ENCODE measurements at places on chromosomes 6 and 20.
A peak's percentile ranks its signal among the peaks of the same experiment; 100 is the strongest.

GRCh38 chr6:123997223-123997622 is 193.6 kb downstream of the NKAIN2 start:
- DNase-seq = no peak

DNA sequence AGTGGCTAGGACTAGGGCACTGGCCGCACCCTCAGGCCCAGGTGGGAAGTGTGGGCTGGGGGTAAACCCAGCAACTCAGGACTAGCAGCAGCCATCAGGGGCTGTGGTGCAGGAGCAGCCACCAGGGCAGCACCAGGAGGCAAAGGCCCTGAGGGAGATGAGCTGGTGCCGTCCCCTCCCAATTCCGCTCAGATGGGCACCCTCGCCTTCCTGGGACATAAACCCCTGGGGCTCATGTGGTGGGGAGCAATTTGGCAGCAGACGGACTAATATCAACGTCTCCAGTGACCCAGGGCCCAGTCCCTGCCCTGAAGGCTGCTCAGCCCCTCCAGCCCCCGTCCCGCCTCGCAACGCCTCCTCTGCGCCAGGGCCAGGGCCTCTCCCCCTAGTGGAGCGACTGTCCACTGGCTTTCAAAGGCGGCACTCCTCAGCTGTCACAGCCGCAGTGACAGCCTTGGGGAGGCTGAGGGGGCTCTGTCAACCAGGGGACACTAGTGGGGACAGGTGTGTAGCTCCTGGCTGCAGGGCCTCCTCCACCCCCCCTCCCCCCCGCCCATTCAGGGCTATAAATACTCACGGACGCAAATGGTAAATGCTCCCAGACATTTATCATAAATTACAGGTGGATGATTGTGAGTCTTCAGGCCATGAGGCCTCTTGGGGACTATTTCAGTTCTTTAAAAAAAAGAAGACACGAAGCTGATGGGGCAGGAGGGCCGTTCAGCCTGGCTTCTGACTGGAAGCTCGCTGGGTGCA is 349.9 kb downstream of the ZFAND3 start:
- no peak for DNase-seq

- no peak for DNase-seq
Measured at GRCh38 chr20:20454850-20455627, 87.1 kb downstream of the INSM1 start.

GRCh38 chr6:166760288-166760687 is 133.2 kb upstream of the RPS6KA2 start:
- no peak for DNase-seq

DNA sequence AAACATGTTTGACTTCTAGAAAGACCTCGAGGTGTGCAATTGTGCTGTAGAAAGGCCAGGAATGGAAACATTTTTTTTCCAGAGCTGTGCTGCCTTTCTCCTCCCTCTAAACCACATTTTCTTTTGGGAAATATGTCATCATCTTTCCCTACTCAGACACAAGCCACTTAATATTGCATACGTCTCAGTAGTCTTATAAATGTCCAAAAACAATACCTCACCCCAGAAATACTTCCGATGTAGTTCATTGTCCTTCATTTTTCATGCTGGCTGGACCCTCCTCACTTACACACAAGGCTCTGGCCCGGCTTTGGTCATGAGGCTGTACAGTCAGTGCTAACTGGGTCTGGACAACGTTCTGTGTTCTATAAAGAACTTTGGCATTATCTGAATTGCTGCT is 126.4 kb downstream of the SCML4 start:
- no peak for DNase-seq

GRCh38 chr20:36917943-36918342 is 33.6 kb downstream of the SAMHD1 start:
- DNase-seq = no peak

GRCh38 chr6:45566882-45567281 is 189.1 kb upstream of the SUPT3H start:
- peak; percentile 15 for DNase-seq

- no peak for DNase-seq
Measured at GRCh38 chr20:35603695-35604448, 11.8 kb upstream of the SPAG4 start.

DNA sequence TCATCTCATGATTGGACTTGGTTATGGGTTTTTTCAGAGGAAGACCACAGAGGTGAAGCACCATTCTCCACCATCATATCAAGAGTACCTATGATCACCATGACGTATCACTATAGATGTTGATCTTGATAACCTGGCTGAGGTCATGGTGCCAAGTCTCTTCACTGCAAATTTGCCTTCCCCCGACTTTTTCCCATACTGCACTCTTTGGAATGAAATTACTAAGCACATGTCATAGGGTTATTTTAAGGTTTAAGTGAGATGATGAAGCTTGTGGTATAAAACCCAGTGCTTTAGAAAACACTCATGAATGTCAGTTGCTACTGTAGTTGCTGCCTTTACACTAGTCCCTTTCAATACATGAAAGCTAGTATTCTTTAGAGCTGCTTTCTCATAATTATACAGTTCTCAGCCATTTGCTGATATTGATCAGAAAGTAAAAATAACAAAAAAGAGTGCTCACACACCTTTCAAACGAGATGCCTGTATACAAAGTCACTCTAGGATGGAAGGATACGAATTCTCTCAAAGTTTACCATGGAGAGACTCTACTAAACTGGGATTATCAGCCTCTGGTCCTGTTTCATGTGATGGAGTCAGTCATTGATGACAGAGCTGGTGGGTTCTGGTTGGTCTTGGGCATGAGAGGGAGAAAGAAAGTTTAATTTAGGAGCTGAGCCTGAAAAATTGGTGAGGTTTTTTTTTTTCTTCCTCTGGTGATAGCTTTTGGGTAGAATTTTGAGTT is 228.1 kb downstream of the PRL start:
- DNase-seq = no peak

- no peak for DNase-seq
Measured at GRCh38 chr6:35019171-35019570, 122.0 kb downstream of the TCP11 start.

GRCh38 chr6:85130743-85131142 is 319.1 kb upstream of the NT5E start:
- DNase-seq = no peak

- no peak for DNase-seq
Measured at GRCh38 chr6:24255676-24256075, 102.2 kb downstream of the DCDC2 start.

DNA sequence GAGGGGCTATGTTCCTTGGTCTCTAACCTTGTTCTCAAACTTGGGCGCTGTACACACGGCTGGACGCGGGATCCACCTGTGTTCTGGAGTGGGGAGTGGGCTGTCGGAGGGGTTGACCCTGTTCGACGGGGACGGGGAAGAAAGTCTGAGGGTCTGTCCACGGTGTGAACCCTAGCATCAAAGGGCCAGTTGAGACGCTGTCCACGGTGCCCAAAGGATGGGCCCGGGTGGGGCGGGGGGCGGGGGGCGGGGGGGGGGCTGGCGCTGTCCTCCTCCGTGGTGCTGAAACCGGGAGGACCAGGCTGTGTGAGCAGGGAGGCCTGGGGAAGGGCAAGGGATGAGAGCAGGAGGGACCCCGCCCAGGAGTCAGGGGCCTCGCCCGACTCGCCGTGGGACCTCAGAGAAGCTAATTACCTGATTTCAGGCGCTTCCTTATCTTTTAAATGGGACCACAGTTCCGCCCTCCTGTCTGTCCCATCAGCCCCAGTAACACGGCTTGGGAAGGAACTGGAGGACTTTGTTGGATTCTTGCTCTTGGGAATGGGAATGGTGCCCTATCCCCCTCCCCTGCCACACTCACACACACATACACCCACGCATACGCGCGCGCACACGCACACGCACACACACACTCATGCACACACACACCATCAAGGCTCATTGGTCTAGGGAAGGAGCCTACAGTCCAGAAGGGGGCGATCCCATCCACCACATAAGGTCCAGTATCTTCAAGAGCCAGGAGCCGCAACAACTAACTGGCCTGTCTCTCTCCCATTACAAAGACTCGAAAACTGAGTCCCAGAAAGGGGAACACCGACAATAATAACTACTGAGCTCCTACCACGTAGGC is 1.0 kb upstream of the VSTM2L start:
- DNase-seq = peak; percentile 33

DNA sequence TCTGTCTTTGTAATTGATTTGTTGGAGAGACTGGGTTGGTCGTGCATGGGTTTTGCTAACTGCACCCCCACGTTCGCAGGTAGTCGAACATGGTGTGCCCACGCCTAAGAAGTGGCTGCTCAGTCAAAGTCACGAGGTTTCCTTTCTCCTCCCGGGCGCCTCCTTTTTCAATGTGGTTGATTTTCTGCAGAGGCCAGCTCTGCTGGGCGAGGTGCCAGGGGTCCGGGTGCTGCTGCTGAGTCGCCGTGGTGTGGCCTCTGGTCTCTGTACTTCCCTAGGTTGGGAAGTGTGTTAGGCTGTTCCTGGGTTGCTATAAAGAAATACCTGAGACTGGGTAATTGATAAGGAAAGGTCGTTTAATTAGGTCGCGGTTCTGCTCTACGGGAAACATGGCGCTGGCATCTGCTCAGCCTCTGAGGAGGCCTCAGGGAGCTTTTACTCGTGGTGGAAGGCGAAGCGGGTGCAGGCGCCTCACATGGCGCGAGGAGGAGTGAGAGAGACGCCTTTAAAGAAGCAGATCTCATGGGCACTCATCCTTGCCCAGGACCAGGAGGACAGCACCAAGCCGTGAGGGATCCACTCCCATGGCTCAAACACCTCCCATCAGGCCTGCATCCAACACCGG is 14.1 kb downstream of the OSBPL2 start:
- no peak for DNase-seq

- DNase-seq = no peak
Measured at GRCh38 chr6:113997116-113997515, 26.2 kb upstream of the HDAC2 start.

DNA sequence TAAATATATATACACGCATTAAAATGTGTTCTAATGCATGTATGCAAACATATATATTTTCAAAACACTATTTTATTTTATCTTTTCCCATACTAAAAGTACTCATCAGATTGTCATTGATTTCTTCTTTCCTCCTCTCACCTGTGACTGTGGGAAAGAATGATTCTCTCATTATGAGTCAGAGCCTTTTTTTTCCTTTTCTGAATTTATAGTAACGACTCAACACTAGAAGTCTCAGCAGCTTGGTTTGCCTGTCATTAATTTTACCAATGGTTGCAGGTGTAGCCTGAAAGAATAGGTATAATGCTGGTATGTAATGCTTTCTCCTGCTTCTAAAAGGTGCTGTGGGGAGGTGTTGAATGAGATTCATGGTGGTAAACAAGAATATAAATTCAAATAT is 328.7 kb downstream of the UTRN start:
- DNase-seq = no peak

DNA sequence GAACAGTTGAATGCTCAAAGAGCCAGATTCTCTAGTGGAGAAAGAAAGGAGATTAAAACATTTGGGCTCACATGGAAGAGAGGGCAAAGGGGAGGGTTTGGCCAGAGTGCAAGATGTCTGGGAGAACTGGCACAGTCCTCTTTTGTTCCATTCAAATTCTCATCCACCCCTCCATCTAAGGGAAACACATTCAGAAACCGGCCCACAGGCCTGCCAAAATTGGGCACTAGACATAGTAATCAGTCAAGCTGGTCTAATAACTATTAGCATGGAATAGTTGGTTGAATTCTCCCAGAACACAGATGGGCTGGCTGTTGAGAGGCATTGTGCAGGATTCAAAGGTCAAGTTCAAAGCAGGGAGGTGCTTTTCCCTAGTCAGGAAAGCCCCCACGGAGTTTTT is 341.4 kb upstream of the IRAK1BP1 start:
- no peak for DNase-seq

DNA sequence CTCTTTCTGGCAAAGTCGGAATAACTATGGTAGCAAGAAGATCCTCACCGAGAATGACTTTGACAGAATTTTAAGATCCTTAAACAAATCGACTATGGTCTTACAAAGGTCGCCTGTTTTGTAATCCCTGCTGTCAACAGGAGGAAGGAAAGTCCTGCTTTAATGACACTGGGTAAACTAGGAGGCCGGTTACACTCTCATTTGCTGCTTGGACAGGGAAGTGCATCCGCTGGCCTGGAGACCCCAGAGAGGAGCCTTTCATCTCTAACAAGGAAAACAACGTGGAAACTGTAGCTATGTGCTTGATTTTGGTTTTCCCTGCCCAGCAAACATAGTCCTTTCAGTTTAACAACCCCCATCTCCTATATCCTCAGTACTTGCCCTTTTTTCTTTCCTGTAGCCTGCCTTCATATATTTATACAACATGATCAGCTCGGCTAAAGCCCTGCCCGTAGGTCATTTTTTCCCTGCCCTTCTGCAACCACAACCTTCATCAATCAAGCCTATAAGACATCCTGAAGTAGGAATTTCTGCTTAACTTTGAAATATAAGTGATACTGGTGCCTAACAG is 97.2 kb upstream of the RIN2 start:
- DNase-seq = no peak

DNA sequence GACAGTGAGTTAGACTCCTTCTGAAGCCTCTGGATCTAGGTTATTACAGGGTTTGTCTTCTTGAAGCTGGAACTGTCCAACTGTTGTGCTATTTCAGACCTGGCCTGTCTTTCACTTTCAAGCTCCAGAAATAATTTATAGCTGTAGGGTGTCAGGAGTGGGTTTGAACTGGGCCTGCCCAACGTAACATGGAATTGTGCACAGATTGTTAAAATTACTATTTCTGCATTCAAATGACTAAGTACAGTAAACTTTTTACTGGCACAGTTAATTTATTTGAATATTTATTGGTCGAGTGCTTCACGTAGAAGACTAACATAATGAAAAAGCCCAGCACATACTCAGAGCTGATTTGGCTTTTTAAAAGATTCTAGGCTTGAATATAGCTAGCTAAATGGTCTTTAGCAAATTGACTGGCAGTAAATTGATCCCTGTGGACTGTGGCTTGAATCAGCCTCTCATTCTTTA is 74.3 kb downstream of the ARID1B start:
- no peak for DNase-seq

DNA sequence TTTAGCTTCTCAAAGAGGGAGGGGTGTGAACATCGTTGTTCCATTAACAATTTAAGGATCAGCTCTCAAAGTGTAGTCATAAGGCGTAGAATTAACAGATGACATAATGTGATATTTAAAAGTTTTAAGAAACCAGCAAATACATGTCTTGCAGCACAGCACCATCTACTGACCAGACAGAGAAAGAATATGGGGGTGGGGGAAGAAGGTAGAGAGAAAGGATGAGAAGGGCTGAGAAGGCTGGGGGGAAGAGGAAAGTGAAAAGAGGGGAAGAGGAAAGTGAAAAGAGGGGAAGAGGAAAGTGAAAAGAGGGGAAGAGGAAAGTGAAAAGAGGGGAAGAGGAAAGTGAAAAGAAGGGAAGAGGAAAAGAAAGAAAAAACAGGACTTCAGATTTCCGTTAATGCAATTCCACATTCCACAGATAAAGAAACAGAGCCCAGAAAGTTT is 80.9 kb downstream of the HAO1 start:
- no peak for DNase-seq

Data from progenitor cell of endocrine pancreas (in vitro differentiated cells).